ENCODE measurements at places on chromosomes 6 and 20.

GRCh38 chr6:108132863-108133262 lies 33.0 kb upstream of the NR2E1 start:
- ATAC-seq: no peak

DNA sequence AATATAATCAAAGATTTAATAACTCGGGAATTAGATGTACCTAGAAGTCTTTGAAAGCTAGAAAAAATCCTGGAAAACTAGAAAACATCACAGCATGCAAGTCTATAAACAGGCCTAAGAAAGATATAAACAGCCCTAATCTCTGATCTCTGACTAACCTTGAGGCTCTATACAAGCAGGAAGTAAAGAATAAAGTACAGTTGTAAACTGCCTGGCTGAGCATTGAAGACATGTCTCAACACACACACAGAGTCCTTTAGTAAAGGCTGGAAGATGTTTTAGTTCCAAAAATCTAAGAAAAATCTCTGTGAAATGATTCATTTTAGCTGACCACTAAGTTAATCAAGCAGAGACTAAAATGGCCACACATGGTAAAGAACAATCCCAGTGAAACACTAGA lies 774.5 kb downstream of the EYS start:
- ATAC-seq: no peak

DNA sequence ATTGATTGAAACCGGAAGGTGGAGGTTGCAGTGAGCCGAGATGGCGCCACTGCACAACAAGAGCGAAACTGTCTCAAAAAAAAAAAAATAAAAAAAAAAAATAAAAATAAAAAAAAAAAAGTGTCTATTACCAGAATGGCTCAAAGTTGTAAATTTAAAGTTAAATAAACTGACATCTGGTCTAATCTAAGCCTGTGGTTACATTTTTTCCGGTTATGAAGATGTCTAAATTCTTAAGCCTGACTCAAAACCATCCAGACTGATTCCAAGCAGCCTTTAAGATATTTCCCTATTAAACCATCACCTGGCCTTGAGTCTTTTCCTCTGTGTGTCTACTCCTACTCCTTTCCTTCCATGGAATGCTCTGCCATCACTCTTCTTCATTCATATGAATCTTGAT lies 371.7 kb upstream of the RUNX2 start:
- ATAC-seq: no peak

- ATAC-seq: no peak
These were observed 61.9 kb upstream of the AKIRIN2 start for GRCh38 chr6:87763901-87764300.

DNA sequence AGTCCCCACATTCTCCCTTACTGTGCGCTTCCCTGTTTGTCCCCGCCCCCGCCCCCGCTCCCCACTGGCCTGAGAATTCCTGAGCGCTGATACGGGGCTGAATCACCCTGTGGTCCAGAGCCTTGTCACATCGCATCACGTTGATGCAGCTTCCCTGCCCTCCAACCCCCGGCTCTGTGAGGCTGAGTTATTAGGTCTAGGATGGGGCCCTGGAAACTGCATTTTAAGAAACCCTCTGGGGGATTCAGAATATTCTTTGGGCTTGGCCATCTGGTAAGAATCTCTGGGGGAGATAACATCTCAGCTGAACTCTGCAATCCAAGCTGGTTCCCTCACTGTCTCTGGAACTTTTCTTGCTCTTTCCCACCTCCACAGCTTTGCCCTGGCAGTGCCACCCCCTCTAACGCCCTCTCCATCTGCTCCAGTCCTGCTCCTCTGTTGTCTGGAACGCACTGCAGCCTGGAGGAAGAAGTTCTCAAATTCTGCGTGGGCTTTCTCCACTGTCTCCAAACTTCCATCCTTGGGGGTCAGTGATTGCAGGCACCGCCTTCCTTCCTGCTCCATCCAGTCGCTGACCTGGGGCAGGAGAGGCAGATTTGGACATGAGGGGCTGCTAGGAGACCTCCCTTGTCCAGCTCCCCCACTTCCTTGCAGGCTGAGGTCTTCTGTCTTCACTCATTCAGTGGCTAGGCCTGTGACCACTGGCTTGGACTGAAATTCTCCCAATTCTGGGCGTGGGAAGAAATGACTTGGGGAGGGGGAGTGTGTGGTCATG lies 42.6 kb downstream of the KIAA1755 start:
- ATAC-seq: peak; percentile 35

- no peak for ATAC-seq
These were observed 6.0 kb downstream of the STX11 start for GRCh38 chr6:144156338-144156737.

DNA sequence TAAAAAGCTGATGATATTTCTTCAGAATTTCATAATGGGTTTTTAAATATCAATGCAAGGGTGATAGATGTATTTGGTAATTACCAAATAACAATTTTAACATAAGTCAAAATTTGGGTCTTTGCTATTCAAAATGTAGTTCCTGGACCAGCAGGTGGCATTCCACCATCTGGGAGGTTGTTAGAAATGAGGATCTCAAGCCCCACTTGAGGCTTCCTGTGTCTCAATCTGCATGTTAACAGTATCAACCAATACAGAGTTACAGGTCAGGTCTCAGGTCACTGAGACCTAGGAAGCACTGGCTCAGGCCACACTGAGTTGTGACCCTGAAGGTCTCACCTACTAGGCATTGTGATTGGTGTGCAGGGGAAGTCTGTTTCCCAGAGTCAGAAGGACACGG lies 57.2 kb upstream of the MTRF1L start:
- no peak for ATAC-seq

GRCh38 chr6:18515767-18516166 lies 128.6 kb downstream of the RNF144B start:
- no peak for ATAC-seq

DNA sequence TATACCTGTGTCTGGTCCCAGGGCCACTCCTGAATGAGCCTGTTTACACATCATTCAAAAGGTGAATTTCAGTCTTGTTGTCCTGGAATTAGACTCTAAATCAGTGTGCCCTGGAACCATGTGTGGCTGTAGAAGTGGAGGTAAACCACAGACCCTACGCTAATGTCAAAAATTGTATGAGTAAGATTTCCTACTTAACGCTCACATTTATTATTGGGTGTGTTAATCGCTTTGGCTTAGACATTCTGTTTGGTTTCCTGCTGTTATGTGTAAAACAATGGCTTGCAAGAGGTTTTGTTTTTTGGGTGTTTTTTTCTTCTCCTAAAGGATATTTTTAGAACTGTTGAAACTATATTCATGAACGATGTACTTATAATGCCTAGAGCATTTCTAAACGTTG lies 19.3 kb downstream of the PLCB1 start:
- no peak for ATAC-seq

- no peak for ATAC-seq
These were observed 3.0 kb upstream of the CDH26 start for GRCh38 chr20:59955131-59955796.

- no peak for ATAC-seq
These were observed 250.1 kb upstream of the ZFP64 start for GRCh38 chr20:52441710-52442109.
